ENCODE measurements at places on chromosomes 13 and 19.

DNA sequence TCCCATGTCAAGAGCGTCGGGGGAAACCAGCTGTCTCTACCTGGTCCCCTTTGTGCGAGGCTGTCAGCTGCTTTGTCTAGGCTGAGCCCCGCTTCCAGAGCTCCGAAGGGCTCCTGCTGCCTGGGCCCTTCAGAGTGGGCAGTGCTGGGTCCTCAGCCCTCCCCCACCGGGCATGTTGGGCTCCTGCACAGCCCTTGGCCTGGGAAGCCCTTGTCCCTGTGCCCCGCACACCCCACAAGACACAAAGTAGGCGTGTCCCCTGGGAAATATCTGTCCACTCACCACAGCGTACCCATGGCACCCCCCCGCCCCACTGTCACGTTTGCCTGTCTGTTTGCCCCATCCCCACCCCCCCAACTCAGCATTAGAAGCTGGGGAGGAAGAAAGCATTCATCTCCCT is 39.6 kb upstream of the RANBP3 start:
- DNase-seq, result no peak

GRCh38 chr19:7899751-7900378 is 3.8 kb upstream of the MAP2K7 start:
- no peak for DNase-seq

DNA sequence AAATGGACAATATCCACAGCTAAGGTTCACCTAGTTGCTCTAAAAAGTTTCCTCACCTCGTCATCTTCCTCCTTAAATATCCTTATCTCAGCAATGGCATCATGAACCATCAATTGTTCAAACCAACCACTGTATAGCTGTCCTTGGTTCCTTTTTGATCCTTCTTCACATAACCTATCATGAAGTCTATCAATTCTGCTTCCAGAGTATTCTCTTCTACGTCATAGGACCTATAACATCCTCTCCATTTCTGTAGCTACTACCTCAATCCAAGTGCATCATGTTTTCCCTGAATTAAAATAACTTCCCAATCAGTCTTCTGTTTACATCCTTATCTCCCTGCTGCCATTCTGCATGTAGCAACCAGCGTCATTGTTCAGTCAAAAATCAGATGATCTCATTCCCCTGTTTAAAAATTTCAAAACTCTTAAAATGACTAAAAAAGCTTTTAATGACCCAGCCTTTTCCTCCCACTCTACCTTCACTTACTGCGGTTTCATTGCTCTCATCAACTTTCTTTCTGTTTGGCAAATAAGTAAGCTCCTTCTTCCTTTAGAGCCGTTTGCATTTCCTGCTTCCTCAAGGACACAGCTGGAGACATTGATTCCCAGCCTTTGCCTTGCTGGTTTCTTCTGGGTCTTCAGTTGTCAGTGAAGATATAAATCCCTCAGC is 223.9 kb upstream of the MIR17HG start:
- DNase-seq, result no peak

GRCh38 chr13:110554227-110554836 is 7.2 kb downstream of the RAB20 start:
- no peak for DNase-seq

GRCh38 chr19:53019684-53020083 is 6.0 kb downstream of the ERVV-1 start:
- no peak for DNase-seq

DNA sequence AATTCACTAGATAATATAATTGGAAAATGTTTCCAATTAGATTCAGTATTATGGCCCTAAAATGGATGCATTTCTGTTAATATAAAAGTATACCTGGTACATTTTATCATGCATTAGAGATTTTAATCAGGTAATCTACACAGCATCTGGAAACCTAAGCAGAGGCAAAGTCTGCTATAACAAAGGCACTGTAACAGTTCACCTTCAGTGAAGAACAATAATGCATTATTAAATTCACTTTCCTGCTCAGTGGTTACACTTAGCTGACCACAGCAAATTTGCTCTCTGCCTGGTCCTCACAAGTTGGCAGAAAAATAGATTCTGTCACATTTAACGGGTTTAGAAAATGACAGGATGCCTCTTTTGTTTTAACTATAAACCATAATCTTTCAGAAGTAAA is 326.9 kb downstream of the DACH1 start:
- no peak for DNase-seq

- DNase-seq, result no peak
Measured at GRCh38 chr13:51805925-51806324, 2.0 kb upstream of the DHRS12 start.

DNA sequence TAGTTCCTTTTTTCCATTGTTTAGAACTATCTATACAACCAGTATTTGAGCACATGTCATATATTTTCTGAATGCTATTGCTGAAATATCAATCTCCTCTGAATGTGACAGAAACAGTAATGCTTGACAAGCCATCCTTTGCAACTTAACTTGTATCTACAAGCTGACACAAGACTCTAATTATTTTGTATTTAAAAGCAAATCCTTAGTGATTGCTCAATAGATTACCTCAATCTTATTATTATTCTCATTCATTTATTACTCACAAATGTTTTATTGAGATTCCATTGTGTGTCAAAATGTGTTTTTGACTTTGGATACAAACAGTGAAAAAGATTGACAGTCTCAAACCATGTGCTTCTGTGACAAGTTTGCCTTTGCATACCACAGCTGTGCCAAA is 787.8 kb upstream of the PRR20A start:
- no peak for DNase-seq
